ENCODE measurements at places on chromosomes 12 and 14. TPM values are rescaled to one million over a fixed set of nuclear protein-coding genes. Genes with fewer than 3 reads are reported as not detected.

DNA sequence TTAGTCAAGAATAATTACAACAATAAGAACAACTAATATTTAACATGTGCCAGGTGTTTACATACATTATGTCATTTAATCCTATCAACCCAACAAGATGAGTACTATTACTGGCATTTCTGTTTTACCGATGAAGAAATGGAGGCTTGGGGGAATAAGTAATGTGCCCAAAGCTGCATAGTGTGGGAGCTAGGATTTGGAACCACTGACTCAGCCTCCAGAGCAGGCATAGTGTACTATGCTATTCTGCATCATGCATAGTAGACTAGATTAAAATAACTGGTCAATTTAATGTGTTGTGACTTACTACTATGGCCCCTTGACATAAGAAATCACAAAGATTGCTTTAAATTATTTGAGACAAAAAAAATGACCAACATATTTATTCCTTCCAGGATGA, 9.5 kb downstream of the GPR19 start:
- no peaks in the 10 kb centered on the region for H3K36me3 ChIP-seq
- no peaks in the 10 kb centered on the region for H3K4me1 ChIP-seq
- DNase-seq: no peak
- H3K27ac ChIP-seq: no peak overlapping the region
- H3K4me3 ChIP-seq: no peak overlapping the region
- no peaks in the 10 kb centered on the region for H3K27me3 ChIP-seq

AKAP3 gene
- total RNA-seq: 1.4 TPM

PRPF40B gene
- total RNA-seq: 41.0 TPM

POTEG gene
- not detected for total RNA-seq

DNA sequence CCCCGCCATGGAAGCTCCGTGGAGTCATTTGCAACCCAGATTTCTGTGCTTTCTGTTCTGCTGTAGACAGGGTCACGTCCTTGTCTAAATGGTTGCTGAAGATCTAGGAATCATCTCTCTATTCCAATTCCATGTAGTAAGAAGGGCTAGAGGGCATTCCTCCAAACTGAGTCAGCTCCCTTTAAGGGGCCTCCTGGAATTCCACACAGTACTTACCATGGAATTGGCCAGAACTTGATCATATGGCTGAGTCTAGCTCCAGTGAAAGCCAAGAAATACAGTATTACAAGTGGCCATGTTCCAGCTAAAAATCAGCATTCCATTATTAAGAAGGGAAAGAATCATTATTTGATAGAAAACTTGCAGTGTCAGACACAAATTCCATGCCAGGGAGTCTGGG, 171.9 kb downstream of the PRKCH start:
- H3K27me3 ChIP-seq: no peaks in the 10 kb centered on the region
- no peaks in the 10 kb centered on the region for H3K4me1 ChIP-seq
- H3K27ac ChIP-seq: no peak overlapping the region

DNA sequence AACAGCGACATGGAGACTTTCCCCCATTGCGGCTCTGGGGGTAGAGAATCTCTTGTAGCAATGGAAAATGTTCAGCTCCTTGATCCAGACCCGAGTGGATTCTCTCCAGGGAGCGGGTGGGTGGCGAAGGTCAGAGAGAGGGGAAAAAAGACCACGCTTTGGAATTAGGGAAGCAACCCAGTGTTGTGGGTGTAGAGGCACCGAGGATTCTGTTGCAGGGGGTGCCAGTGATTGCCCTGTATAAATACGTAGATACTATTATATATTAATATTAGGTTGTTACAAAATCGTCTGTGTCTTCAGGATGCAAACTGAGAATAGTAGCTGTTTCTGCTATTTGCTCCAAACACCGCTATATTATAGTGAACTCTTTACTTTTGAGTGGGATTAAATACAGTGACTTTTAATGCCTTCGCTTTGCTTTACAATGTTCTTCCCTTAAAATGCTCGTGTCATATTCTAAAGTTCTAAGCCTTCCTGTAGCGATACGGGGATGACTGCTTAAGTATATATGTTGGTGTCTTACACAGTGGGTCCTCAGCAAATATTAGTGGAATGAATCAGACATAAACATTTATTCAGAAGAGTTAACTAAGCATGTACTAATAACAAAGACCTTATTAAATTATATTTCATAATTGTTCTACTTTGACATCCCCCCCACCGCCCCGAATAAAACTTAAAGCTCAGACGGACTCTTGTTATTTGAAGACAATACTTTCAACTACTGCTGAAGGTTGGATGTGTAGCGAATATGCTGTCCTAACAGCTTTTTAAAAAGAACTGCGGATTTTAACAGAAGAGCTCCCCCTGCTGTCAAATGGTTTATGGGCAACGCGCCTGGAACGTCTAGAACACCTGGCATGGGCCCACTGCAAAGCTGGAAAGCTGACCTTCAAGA, 136.4 kb upstream of the KRAS start:
- H3K36me3 ChIP-seq: no peaks in the 10 kb centered on the region
- DNase-seq: peak; percentile 87
- no peaks in the 10 kb centered on the region for H3K4me1 ChIP-seq
- no peaks in the 10 kb centered on the region for H3K27me3 ChIP-seq
- H3K4me3 ChIP-seq: peak overlapping the region; percentile 42

- H3K36me3 ChIP-seq: no peaks in the 10 kb centered on the region
- H3K4me3 ChIP-seq: no peak overlapping the region
- DNase-seq: no peak
- no peak overlapping the region for H3K27ac ChIP-seq
- H3K27me3 ChIP-seq: no peaks in the 10 kb centered on the region
- H3K4me1 ChIP-seq: no peaks in the 10 kb centered on the region
These were observed 130.1 kb upstream of the NEDD1 start for GRCh38 chr12:96776908-96777307.

- H3K27ac ChIP-seq: no peak overlapping the region
- H3K27me3 ChIP-seq: no peaks in the 10 kb centered on the region
- no peak for DNase-seq
- H3K36me3 ChIP-seq: no peaks in the 10 kb centered on the region
These were observed 86.4 kb upstream of the NTF3 start for GRCh38 chr12:5345534-5345933.

DNA sequence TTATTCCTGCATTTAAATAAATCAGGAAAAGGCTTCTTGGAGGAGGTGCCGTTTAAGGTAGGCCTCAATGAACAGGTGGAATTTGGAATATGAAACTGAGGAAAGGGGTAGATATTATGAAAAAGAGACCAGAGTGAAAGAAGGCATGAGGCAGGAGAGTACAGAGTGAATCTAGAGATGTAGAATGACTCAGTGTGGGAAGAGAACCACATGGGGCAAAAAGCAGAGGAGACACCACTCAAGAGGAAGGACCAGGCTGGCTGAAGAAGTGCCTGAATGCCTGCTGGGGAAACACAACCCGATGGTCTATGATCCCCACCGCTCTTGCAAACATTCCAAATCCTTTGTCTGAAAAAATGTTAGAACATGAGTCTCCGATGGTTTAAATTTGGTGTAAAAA, 1134.1 kb downstream of the VRK1 start:
- H3K27ac ChIP-seq: no peak overlapping the region
- no peaks in the 10 kb centered on the region for H3K36me3 ChIP-seq
- no peaks in the 10 kb centered on the region for H3K4me1 ChIP-seq
- DNase-seq: no peak
- no peaks in the 10 kb centered on the region for H3K27me3 ChIP-seq

DNA sequence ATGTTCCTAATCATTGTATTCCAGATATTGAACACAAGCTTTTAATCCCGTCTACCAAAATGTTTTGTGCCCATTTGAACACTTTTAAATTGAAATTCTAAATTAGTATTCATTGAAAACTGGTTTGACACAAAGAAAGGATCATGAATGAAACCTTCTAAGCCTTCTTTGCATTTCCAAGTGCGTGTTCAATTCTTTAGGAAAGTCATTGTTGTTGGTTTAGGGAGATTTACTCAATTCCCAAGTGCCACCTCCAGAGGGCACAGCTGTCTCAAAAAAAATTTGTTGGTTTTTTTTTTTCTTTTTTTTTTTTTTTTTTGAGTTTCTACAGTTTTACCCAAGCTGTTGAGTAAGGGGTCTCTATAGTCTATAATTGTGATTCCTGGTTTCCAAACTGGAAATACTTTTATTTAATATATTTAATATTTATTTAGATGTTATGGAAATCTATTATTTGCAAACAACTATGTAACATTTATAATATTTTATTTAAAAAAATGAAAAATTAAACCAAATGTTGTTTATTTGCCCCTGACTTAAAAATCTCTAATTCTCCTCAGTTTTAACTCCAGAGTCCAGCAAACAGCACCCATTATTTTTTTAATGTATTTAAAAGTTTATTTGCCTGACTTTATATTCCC, 79.9 kb downstream of the NEDD1 start:
- no peaks in the 10 kb centered on the region for H3K4me1 ChIP-seq
- no peak for DNase-seq
- H3K36me3 ChIP-seq: no peaks in the 10 kb centered on the region
- H3K27ac ChIP-seq: no peak overlapping the region
- H3K4me3 ChIP-seq: no peak overlapping the region

USP44 gene
- total RNA-seq: 2.2 TPM

DNA sequence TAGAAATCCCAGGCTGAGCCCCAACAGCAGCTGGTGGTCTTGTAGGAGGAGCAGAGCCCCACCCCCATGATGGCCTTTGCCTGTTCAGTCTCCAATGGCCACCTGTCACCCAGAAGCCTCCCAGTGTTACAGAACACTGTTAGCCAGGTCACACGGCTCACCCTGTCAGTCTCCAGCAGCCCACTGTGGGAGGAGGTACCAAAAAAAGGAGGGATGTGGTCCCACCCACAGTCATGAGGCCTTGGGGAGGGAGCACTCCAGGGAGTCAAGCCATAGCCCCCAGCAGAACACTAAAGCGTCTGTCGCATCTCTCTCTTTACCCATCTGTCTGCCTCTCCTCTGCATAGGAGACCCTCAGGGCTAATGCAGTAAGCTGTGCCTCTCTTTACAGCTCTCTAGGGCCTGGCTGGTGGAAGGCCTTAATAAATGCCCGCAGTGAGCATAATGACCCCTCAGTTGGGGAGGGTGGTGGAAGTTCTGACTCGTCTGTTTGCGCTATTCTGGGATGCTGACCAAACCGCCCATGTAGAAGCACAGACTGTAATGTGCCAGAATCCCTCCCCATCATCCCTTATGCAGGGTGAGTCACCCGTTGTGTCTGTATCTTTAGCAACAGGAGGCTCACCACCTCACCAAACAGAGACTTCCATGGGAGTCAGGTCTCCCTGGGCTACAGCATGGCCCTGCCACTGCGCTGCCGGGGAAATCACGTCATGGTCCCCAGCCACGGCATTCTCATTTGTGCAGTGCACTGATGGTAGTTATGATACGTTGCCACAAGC, 14.6 kb downstream of the C14orf132 start:
- peaks cover 4% of the 10 kb centered on the region for H3K4me1 ChIP-seq
- no peak overlapping the region for H3K4me3 ChIP-seq
- DNase-seq: peak; percentile 92
- peak overlapping the region; percentile 95 for H3K27ac ChIP-seq

DNA sequence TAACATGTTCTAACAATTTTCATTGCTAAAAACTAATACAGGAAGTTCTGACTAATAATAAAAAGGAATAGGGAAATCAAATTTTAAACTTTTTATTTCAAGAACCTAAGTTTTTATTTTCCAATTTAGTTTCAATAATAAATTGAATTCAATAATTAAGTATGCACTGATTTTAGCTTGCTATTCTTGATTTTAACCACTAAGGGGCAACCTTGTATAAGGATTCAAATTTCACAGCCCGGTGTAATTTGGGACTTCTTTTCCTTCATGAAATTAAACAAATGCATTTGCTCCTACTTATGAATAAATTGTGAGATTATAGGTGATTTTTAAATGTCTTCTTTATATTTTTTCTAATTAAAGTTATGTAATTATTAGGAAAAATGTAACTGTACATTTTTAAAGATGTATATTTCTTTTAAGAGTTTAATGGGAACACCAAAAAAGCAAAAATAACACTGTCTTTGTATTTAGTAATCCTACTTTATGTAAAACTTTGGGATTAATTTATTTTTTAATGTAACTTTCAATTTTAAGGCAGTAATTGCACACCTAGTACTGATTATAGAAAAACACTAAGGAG, 241.4 kb upstream of the PDZRN4 start:
- no peaks in the 10 kb centered on the region for H3K27me3 ChIP-seq
- no peak overlapping the region for H3K27ac ChIP-seq

PLEKHG7 gene
- not detected for total RNA-seq

FOXA1 gene
- total RNA-seq: not detected

DNA sequence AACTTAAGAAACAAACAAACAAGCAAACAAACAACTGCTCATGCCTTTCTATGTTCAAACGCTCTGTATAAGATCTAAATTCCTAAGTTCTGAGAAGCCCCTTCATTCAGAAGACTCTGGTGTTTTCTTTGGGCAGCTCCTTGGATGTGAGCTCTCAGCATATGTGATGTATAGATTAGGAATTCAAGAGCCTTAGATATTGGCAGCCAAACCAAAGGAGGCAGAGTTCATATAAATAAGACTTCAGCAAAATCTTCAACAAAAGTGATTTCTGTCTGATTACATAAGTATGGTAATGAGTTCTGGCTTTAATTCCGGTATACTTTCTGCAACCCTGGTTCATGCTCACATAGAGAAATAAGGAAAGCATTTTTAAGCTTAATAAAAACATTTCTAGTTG, 145.6 kb downstream of the DYRK2 start:
- no peak overlapping the region for H3K27ac ChIP-seq
- no peaks in the 10 kb centered on the region for H3K27me3 ChIP-seq
- no peak for DNase-seq
- no peak overlapping the region for H3K4me3 ChIP-seq

GRCh38 chr14:53952533-53952932, 4.1 kb downstream of the BMP4 start:
- H3K27me3 ChIP-seq: no peaks in the 10 kb centered on the region
- no peak overlapping the region for H3K27ac ChIP-seq
- no peak for DNase-seq

BICDL1 gene
- total RNA-seq: 1.3 TPM
